ENCODE measurements at places on chromosomes 5 and 9. TPM values are rescaled to one million over a fixed set of nuclear protein-coding genes. Genes with fewer than 3 reads are reported as not detected.

- H3K4me3 ChIP-seq: no peak overlapping the region
- no peaks in the 10 kb centered on the region for H3K36me3 ChIP-seq
- no peak for DNase-seq
- H3K4me1 ChIP-seq: no peaks in the 10 kb centered on the region
- no peak overlapping the region for H3K27ac ChIP-seq
Measured at GRCh38 chr9:25876248-25876647, 198.0 kb upstream of the TUSC1 start.

DNA sequence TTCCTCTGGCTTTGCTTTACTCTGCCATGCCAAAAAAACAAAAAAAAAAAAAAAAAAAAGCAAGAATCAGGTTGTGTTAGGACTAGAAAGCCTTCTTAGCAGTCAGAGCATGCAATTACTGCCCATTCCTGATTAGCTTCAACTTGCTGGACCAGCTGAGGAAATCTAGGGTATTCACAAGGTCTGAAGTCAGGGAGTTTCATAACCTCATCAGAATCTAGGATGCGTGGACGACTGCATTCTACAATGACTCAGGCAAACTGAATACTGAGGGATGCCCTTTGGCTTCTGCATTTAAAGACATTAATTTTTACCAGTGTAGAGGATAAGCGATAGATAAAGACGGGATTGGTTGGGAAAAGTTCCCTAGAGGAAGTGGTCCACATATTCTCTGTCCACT lies 39.2 kb upstream of the SHOC1 start:
- H3K36me3 ChIP-seq: no peaks in the 10 kb centered on the region
- DNase-seq: no peak
- H3K4me3 ChIP-seq: no peak overlapping the region
- no peak overlapping the region for H3K27ac ChIP-seq

The CD274 gene
- 7.9 TPM for polyA plus RNA-seq

GRCh38 chr9:123322273-123323195 lies 33.5 kb upstream of the CRB2 start:
- peak; percentile 75 for DNase-seq
- no peaks in the 10 kb centered on the region for H3K36me3 ChIP-seq
- H3K4me3 ChIP-seq: peak overlapping the region; percentile 49
- H3K27me3 ChIP-seq: no peaks in the 10 kb centered on the region
- peaks cover 28% of the 10 kb centered on the region for H3K4me1 ChIP-seq
